ENCODE measurements at places on chromosomes 2 and 18. TPM values are rescaled to one million over a fixed set of nuclear protein-coding genes. Genes with fewer than 3 reads are reported as not detected.

Gene DNER
- 27.2 TPM for total RNA-seq

Gene AQP12B
- not detected for total RNA-seq

Gene GPR55
- total RNA-seq = 0.20 TPM

Gene TTC32
- total RNA-seq = 7.5 TPM

Gene CHRND
- total RNA-seq = not detected

Gene SERPINB4
- not detected for total RNA-seq

Gene SERPINB3
- not detected for total RNA-seq

Gene DCDC2C
- not detected for total RNA-seq

Gene AP1S3
- 0.29 TPM for total RNA-seq

Gene ASB18
- total RNA-seq = 3.4 TPM

DNA sequence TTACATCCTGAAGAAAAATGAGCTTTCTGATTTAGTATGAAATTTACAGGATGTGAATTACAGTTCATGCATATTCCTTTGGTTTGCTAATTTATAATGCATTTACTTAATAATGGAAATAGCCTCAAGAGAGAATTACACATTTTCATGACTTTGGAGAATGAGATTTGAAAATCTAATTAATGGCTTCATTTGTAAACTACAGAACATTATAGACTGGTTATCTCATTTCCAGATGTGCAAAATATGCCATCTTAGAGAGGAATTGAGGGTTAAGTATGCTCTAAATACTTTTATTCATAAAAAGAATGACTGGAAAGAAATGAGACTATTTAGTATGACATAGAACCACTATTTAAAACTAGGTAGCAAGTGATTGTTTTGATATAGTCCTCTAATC, 94.2 kb upstream of the DNAJC10 start:
- no peak for DNase-seq

DNA sequence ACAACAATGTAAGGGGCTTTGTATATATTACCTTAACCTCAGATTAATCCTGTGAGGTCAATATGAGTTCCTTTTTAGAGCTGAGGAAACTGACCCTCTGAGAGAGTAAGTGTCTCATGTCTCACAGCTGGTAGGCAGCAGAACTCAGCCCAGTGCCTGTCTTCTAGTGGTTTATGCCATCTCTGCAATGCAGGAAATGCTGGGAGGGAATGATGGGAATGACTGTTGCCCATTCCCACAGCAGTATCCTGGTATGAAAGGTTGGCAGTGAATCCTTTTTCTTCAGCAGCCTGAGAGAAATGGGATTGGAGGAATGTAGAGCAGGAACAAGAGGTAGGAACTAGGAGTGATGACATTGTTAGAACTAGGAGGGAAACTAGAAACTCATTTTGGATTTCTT, 6.0 kb downstream of the MRPL30 start:
- DNase-seq = no peak

DNA sequence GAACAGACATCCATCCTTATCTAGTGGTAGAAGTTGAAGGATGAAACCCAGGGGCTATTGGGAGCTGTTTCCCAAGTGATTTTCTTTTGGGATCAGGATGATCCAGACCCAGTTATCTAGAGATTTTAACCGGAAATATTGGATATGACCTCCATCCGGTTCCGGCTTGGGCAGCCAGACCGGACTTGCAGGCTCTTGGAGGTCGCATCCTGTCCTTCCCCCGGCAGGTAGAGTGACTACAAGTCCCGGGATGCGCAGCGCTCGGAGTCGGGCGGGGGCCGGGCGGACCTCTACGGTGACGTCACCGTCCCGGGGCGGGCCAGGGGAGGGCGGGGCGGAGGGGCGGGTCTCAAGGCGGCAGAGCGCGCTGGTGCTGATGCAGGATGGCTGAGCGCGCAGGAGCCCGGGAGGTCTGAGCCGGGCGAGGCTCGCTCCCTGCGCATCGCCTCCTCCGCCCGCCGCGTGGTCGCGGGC, at the start of gene KIF5C:
KIF5C (plus strand) TSS at position 360 of the 474 bp plus-strand sequence. CDS start 391 bp downstream, outside the sequence.
- DNase-seq = peak; percentile 83

DNA sequence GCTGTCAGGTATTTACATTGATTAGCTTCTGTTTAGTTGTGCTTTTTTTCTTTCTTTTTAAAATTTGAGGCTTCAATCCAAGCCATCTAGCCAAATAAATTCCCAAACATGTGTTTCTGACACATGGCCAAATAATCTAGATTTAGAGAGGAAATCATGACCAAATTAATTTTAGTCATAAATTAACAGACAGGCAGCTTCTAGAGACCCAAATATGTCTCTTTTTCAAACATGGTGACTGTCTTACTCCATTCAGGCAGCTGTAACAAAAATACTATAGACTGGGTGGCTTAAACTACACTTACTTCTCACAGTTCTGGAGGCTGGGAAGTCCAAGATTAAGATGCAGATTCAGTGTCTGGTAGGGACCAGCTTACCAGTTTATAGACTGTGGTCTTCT, 23.2 kb upstream of the NAB1 start:
- no peak for DNase-seq

- DNase-seq = no peak
Measured at GRCh38 chr2:199302851-199303250, 154.9 kb downstream of the SATB2 start.

DNA sequence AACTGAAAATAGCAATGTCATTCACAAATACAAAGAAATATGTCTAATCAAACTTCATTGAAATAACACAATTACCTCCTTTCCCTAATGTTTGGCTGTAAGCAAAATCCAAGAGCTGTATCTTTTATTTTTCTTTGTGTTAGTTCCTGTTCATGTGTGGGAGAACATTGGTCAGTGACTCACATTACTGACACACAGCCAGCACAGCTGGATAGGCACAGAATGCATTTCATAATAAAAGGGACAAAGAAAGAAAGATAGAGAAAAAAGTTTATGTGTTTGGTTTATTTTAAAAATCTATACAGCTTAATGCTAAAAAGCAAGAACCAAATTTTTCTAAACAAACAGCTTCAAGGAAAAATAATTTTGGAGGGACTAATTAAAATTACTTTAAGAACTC, 185.6 kb upstream of the COL3A1 start:
- DNase-seq = peak; percentile 69

- no peak for DNase-seq
Measured at GRCh38 chr2:187580462-187581124, 26.4 kb upstream of the TFPI start.

GRCh38 chr2:181628590-181629585, 28.0 kb downstream of the CERKL start:
- DNase-seq = no peak

GRCh38 chr2:86048888-86049287, 56.8 kb downstream of the POLR1A start:
- no peak for DNase-seq

GRCh38 chr2:238294393-238295143, 6.2 kb upstream of the PER2 start:
- DNase-seq = no peak

- no peak for DNase-seq
Measured at GRCh38 chr2:3654531-3655225, 3.3 kb upstream of the ALLC start.

- no peak for DNase-seq
Measured at GRCh38 chr2:199855812-199856211, 4.8 kb upstream of the FTCDNL1 start.

GRCh38 chr2:144751142-144751905, 231.4 kb upstream of the ZEB2 start:
- DNase-seq = no peak

- no peak for DNase-seq
Measured at GRCh38 chr2:188966079-188966571, 8.0 kb upstream of the COL3A1 start.

DNA sequence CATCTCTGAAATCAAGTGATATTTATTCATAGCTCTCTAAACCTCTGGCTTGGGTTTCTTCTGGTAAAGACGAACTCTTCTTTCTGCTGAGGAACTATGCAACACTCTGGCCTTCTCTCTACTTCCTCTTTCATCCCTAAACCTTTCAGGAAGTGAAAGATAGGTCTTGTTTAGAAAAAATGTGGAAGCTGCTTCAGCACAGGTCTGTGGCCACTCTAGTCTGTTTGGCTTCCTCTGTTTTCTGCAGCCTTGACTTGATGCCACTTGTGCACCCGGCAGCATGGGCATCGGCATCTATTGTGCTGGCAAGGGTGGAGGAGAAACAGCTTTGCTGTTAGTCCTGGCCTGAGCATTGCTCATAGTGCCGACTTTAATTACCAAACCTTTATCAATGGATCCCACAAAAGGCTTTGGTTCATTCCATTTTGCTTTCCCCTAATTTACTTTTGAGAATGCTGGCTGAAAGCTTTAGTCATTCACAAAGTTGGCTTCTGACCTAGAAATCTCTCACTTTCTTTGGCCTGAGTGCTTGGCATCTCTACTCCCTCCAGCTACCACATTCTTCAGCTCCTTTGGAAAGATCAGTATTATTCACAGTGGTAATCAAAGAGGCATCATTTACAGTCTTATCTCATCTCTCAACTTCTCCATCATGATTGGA, 32.0 kb upstream of the GPR39 start:
- no peak for DNase-seq

- DNase-seq = no peak
Measured at GRCh38 chr2:108460345-108461037, 11.5 kb downstream of the GCC2 start.

- no peak for DNase-seq
Measured at GRCh38 chr2:29307519-29307918, 192.3 kb downstream of the CLIP4 start.

DNA sequence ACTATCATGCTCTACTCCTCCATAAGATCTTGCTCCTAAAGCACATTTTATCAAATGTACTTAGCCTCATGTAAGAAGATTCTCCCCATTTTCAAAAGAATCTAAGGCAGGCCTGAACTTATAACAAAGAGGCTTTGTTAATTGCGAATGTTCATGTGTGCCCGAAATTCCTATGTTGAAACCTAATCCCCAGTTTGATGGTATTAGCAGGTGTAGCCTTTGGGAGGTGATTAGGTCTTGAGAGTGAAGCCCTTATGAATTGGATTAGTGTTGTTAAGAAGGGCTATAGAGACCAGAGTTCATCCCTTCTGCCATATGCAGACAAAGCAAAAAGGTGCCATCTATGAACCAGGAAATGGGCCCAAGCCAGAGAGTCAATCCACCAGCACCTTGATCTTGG, 234.5 kb downstream of the PAX3 start:
- no peak for DNase-seq

DNA sequence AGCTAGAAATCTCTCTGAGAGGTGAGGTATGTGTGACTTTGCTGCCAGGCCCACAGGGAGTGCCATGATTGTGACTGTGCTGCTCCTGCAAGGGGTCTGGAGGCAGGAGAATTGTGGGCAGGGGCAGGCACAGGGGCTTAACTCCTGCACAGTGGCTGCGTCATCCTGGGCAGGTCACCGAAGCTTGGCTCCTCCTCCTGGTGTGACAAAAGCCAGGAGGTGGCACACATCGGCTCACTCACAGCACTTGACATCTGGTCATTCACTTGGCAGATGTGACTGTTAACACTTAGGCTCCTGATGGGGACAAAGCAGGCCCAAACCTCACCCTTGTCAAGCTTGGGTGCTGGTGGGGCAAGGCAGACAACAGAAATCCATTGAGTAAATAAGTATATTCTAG, 36.4 kb upstream of the GLI2 start:
- no peak for DNase-seq

DNA sequence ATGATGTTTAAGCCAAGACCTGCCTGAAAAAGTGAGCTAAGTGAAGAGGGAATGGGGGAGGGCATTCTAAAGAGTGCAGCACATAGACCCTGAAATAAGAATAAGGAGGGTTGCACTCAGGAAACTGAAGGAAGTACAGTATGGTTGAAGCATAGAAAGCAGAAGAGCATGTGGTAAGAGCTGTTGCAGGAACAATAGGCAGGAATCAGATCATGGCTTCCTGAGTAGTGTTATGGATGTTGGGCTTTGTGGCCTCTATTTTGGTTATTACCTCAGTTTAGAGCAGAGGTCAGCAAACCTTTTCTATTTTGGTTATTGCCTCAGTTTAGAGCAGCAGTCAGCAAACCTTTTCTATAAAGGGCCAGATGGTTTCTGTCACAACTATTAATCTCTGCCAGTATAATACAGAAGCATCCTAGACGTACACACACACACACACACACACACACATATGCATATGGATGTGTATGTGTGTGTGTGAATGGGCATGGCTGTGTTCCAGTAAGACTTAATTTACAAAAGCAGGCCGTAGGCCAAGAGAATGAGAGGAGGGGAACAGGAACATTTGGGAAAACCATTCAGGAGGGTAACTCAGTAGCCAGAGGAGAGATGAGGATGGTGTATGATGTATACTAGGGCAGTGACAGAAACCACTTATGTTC, 91.1 kb upstream of the MYO3B start:
- DNase-seq = no peak

DNA sequence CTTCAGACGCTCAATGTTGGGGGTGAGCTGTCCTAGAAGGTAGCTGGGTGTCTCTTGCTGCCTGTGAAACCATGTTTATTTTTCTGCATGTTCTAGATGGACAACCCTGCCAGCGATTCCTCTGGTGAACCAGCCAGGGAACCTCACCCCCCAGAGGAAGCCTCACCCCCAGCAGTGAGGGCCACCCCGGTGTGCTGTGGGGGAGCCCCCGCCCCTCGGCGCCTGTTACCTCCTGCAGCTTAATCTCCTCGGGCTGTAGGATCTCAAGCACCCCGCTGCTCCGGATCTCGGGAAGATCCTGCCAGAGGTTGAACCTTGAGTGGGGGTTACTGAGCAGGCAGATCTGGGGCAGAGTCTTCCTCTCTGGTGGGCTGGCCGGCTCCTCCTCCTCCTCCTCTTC, 50.0 kb downstream of the SNORC start:
- DNase-seq = no peak

DNA sequence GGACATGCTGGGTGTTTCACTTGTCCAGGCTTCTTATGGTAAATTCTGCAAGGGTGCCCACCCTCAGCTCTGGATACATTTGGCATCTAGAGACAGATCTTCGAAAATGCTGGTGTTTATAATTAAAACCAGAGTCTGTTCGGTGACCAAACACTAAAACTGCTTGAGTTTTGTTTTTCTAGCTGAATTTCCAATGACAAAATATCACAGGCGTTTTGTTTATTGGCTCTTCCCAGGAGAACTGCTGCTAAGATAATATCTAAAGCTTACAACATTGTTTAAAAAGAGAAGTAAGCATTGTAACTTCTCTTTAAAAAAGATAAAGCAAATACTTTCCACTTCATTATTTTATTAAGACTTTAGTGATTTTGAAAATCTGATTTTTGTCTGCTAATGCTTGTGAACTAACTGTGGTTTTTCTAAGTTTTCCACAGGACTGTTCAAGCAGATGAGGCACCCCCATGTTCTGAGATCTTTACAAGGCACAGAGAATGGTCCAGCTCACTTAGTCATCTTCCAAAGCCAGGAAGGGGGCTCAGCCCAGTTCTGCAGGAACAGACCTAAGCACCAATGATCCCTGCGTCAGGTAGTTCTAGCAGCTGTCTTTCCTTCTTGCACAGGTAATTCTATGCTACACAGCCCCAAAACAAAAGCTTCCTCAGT, 94.8 kb upstream of the LTBP1 start:
- no peak for DNase-seq

DNA sequence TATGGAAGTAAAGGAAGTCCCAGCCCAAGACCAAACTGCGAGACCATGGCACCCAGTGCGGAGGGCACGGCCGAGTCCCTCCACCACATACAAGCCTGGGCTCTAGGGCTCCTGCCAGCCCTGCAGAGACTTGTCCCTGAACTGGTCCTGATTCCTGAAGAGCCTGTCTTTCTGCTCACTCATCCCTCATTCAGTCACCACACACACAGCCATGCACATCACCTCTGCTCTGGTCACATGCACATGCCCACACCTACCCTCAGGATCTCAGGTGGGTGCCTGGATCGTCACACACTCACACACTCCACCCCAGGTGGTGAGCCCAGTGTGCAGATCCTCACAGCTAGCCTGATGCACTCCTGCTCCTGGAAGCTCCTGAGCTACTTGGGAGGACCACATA, 71.4 kb upstream of the LAPTM4A start:
- no peak for DNase-seq

GRCh38 chr18:48485828-48486405, 52.9 kb upstream of the CTIF start:
- no peak for DNase-seq

All from right cardiac atrium (tissue), 5 donors.